Esophagus muscularis mucosa (tissue), 4 donors: ENCODE measurements at places on chromosomes 2 and 18. TPM values are rescaled to one million over a fixed set of nuclear protein-coding genes. Genes with fewer than 3 reads are reported as not detected.
A peak's percentile ranks its signal among the peaks of the same experiment; 100 is the strongest.

- no peak for DNase-seq
- no peaks in the 10 kb centered on the region for H3K36me3 ChIP-seq
- no peak overlapping the region for H3K4me3 ChIP-seq
These were observed 37.0 kb upstream of the GALNT5 start for GRCh38 chr2:157220502-157220901.

GRCh38 chr18:33210575-33211189 is 229.8 kb downstream of the CCDC178 start:
- no peaks in the 10 kb centered on the region for H3K4me1 ChIP-seq
- H3K4me3 ChIP-seq, result no peak overlapping the region
- DNase-seq, result no peak
- H3K27ac ChIP-seq, result no peak overlapping the region
- H3K36me3 ChIP-seq, result no peaks in the 10 kb centered on the region

DNA sequence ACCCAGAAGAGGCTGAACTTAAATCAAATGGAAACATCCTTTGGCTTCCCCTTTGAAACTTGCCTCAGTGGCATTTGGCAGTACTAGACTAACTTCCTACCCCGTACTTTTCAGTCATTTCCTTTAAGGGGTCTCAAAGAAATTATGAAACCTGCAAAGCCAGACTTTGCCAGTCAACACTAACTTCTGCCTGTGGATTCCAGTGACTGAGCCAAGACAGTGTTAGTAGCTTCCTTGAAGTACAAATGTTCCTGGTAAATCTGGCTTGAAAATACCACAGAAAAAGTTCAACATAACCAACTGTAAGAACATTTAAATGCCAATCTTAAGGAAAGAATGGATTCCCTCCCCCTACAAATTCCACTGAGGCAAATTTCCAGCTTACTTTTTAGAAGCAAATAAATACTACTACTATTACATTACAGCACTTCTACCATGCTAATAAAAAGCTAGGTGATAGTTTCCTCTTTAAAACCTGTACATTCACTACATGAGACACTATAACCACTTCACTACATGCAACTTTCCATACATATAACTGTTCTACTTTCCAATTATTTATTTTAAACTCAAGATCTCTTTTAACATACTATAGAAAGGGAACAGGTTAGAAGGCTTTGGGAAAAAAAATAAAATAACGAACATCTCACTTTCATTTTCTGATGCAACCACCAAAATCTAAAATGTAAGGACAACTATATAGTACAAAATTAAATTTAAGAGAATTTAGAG is 2.4 kb downstream of the PELI1 start:
- no peak for DNase-seq
- H3K27me3 ChIP-seq, result no peaks in the 10 kb centered on the region
- no peaks in the 10 kb centered on the region for H3K36me3 ChIP-seq
- H3K27ac ChIP-seq, result peak overlapping the region; percentile 99

GRCh38 chr2:56202381-56203121 is 18.8 kb downstream of the CCDC85A start:
- no peaks in the 10 kb centered on the region for H3K36me3 ChIP-seq
- no peak for DNase-seq
- H3K27me3 ChIP-seq, result no peaks in the 10 kb centered on the region
- no peak overlapping the region for H3K4me3 ChIP-seq
- H3K27ac ChIP-seq, result no peak overlapping the region

- H3K36me3 ChIP-seq, result no peaks in the 10 kb centered on the region
- H3K4me1 ChIP-seq, result peaks cover 30% of the 10 kb centered on the region
- no peak overlapping the region for H3K27ac ChIP-seq
- no peak overlapping the region for H3K4me3 ChIP-seq
These were observed 43.7 kb downstream of the CDC42EP3 start for GRCh38 chr2:37627710-37628109.

DNA sequence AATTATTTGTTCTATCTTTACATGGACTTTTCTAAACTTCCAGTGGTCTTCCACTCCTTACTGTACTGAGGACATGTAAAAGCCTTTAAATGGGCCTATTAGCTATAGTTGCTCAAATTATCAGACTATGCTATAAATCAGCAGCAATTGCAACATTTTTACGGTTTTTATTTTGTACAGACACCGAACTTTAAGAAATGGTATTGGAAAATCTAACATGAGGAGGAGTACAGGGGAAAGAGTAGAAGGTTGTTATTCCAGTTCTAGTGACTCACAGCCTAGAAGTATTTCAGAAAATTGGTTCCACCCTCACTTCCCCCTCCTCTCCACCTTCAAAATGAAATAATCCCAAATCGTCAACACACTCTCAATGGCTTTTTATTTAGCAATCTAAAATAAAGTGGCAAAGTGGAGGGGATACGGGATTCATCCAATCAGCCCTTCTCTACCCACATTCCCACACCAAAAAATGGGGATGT is 1.1 kb downstream of the NCKAP1 start:
- H3K4me1 ChIP-seq, result peaks cover 62% of the 10 kb centered on the region
- H3K27me3 ChIP-seq, result no peaks in the 10 kb centered on the region
- DNase-seq, result no peak
- no peaks in the 10 kb centered on the region for H3K36me3 ChIP-seq

GRCh38 chr18:69658685-69659084 is 258.0 kb downstream of the DOK6 start:
- H3K27me3 ChIP-seq, result no peaks in the 10 kb centered on the region
- DNase-seq, result no peak
- no peaks in the 10 kb centered on the region for H3K36me3 ChIP-seq
- H3K27ac ChIP-seq, result no peak overlapping the region

DNA sequence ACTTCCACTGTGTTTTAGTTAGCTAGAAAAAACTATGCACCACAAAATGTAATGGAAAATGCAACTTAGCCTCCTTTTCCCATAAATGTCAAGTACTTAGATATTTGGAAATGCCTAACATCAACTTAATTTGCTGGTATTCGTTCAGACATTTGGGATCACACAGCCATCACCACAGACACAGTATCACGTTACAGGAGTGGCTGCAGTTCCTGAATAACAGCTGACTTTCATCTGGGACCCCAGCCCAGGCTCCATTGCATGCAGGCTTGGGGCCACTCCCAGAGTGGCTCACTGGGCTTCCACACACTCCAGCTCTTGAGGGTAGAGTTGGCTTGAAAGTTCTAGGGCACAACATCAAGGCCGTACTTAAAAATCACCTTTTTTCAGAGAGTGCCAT is 9.3 kb downstream of the TMEM182 start:
- no peak overlapping the region for H3K27ac ChIP-seq
- no peak overlapping the region for H3K4me3 ChIP-seq
- DNase-seq, result no peak
- H3K27me3 ChIP-seq, result no peaks in the 10 kb centered on the region
- no peaks in the 10 kb centered on the region for H3K36me3 ChIP-seq
- no peaks in the 10 kb centered on the region for H3K4me1 ChIP-seq

DNA sequence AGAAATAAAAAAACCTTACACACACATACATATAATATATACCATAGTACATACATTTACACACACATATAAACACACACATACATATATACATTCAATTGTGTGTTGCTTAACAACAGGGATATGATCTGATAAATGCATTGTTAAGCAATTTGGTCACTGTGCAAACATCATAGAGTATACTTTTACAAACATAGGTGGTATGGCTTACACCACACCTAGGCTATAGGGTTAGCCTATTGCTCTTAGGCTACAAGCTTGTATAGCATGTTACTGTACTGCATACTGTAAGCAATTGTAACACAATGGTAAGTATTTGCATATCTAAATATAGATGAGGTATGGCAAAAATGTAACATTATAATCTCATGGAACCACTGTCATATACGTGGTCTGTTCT is 156.8 kb upstream of the ERBB4 start:
- H3K36me3 ChIP-seq, result no peaks in the 10 kb centered on the region
- no peaks in the 10 kb centered on the region for H3K27me3 ChIP-seq
- H3K27ac ChIP-seq, result no peak overlapping the region
- no peak overlapping the region for H3K4me3 ChIP-seq

- no peaks in the 10 kb centered on the region for H3K36me3 ChIP-seq
- H3K4me1 ChIP-seq, result peaks cover 7% of the 10 kb centered on the region
- no peaks in the 10 kb centered on the region for H3K27me3 ChIP-seq
- peak; percentile 72 for DNase-seq
- no peak overlapping the region for H3K4me3 ChIP-seq
- H3K27ac ChIP-seq, result no peak overlapping the region
These were observed 80.3 kb downstream of the VAPA start for GRCh38 chr18:9994026-9994570.

DNA sequence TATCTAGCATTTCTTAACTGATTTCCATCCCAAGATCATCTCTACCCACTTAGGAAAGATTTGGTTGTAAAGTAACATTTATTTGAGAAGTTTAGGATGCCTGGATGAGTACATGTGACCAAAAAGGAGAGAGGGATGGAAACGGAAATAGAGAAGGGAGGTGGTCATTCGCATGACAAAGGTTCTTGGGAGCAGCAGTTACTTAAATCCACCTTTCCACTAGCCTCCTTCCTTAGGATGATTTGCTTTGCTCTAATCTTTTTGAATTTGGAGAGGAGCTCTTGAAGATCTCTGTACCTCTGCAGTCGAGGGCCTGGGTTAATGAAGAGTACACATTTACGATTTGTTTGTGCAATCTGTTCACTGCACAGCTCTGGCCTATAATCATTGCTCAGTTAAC is 623.5 kb downstream of the EPHA4 start:
- H3K36me3 ChIP-seq, result no peaks in the 10 kb centered on the region
- H3K4me3 ChIP-seq, result no peak overlapping the region
- no peak overlapping the region for H3K27ac ChIP-seq
- H3K27me3 ChIP-seq, result no peaks in the 10 kb centered on the region
- no peaks in the 10 kb centered on the region for H3K4me1 ChIP-seq

DNA sequence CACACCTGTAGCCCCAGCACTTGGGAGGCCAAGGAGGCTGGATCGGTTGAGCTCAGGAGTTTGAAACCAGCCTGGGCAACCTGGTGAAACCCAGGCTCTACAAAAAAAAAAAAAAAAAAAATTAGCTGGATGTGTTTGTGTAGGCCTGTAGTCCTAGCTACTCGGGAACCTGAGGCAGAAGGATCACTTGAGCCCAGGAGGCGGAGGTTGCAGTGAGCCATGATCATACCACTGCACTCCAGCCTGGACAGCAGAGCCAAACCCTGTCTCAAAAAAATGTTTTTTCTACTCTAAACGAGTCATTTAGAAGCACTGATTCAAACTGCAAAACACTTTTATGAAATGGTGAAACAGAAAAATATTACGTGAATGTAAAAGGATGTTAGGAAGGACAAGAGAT is 69.1 kb upstream of the SLC39A10 start:
- no peak overlapping the region for H3K4me3 ChIP-seq
- peaks cover 10% of the 10 kb centered on the region for H3K4me1 ChIP-seq
- H3K27ac ChIP-seq, result no peak overlapping the region
- DNase-seq, result no peak

- no peaks in the 10 kb centered on the region for H3K36me3 ChIP-seq
- H3K27me3 ChIP-seq, result no peaks in the 10 kb centered on the region
- no peak overlapping the region for H3K27ac ChIP-seq
- no peak for DNase-seq
- no peaks in the 10 kb centered on the region for H3K4me1 ChIP-seq
- no peak overlapping the region for H3K4me3 ChIP-seq
These were observed 249.3 kb downstream of the ZNF521 start for GRCh38 chr18:25102662-25103061.

DNA sequence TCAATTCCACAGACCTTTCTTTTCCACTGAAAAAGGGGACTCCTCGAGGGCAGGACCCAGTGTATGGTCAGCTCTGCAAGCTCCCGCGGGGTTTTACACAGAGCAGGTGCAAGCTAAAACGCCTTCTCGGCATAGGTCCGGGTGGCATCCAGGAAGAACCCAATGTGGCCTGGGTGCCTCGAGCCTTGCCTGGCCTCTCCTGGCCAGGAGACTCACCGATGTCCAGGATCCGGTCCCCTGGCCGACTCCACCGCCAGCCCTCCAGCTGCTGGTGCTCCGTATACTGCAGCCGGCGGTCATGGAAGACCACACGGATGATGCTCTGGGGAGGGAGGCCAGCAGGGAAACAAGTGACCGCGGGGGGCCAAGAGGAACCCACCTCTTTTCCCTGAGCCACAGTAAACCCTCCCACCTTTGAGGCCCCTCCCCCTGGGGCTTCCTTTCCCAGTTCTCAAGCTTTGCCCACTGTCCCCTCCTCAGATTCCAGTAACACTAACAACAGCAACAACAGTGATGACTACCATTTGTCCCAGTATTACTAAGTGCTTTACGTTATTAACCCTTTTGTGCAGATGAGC is 36.1 kb downstream of the TFCP2L1 start:
- no peaks in the 10 kb centered on the region for H3K36me3 ChIP-seq
- no peaks in the 10 kb centered on the region for H3K27me3 ChIP-seq
- H3K4me1 ChIP-seq, result no peaks in the 10 kb centered on the region
- no peak overlapping the region for H3K27ac ChIP-seq

DNA sequence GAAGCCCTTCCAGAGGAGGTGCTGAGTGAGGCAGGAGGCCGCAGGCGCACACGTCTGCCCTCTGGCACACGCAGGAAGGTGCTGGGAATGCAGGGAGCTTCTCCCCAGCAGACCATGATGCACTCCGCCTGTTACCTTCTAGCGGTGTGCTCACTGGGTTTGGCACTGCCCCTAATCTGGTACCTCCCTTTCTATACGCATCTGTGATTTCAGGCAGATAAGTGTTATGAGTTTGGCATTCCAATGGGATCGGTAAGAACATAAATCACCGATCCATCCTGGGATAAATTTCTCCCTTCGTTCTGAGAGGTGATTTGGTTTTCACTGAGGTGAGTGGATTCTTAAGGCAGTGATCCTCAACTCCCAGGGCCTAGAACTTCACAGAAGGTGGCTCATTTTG is 34.6 kb downstream of the ODC1 start:
- H3K4me3 ChIP-seq, result no peak overlapping the region
- peaks cover 19% of the 10 kb centered on the region for H3K4me1 ChIP-seq
- no peaks in the 10 kb centered on the region for H3K27me3 ChIP-seq
- H3K27ac ChIP-seq, result no peak overlapping the region
- no peaks in the 10 kb centered on the region for H3K36me3 ChIP-seq

Gene SRD5A2
- total RNA-seq, result 0.06 TPM

Gene C1D
- 29.4 TPM for total RNA-seq

Gene DPY30
- total RNA-seq, result 68.1 TPM

Gene ILKAP
- total RNA-seq, result 36.0 TPM

Gene IL36RN
- not detected for total RNA-seq

Gene PASK
- 1.7 TPM for total RNA-seq

Gene INPP1
- 23.6 TPM for total RNA-seq

Gene ATP8B1
- 20.4 TPM for total RNA-seq

Gene AKAIN1
- total RNA-seq, result not detected
